ENCODE measurements at places on chromosomes 3 and 15.

GRCh38 chr3:141528800-141529199 lies 42.0 kb downstream of the RASA2 start:
- no peak for DNase-seq

DNA sequence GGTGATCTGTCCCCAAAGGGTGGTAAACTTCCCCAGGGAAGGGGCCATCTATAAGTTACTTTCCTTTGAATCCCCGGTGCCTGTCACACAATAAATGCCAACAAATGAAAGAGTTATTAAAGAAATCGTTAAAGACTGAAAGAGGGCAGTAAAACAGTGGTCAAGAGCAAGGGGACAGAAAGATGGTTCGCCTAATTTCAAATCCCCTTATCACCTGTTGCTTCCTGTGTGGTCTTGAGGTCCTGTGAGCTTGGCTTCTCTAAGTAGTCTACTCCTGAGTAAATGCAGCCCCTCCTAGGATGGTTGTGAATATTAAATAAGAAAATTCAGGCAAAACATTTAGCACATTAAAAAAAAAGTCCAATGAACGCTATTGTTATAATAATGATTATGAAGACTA lies 225.7 kb upstream of the ADAMTS9 start:
- DNase-seq = no peak

DNA sequence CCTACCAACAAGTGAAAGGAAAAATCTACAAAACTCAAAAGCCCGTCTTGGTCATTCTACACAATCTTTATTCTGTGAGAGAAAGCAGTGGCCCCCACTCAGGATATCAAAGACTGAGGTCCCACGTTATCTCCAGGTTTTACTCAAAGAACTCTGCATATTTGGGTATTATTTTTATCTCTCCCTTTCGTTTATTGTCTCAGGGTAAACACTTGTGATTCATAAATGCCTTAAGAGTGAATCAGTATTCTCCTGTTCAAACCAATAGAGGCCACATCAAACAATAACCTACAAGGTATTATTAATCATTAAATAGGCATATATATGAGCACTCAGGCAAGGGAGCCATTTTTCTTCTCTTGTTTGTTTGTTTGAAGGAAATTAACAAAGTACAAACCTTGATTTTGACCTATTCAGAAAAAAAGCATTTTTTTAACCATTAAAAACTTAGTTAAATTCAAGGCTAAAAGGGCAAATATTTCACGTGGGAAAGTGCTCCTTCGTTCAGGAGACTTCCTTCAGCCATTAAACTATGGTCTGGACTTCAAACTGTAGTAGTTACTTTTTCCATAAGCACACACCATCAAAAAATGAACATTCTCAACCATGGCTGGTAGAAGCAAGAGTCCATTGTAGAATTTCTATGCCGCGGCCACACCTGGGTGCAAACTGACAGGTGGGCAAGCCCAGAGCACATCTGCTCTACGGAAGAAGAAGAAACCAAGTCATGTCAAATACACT lies 13.9 kb upstream of the HES1 start:
- no peak for DNase-seq

DNA sequence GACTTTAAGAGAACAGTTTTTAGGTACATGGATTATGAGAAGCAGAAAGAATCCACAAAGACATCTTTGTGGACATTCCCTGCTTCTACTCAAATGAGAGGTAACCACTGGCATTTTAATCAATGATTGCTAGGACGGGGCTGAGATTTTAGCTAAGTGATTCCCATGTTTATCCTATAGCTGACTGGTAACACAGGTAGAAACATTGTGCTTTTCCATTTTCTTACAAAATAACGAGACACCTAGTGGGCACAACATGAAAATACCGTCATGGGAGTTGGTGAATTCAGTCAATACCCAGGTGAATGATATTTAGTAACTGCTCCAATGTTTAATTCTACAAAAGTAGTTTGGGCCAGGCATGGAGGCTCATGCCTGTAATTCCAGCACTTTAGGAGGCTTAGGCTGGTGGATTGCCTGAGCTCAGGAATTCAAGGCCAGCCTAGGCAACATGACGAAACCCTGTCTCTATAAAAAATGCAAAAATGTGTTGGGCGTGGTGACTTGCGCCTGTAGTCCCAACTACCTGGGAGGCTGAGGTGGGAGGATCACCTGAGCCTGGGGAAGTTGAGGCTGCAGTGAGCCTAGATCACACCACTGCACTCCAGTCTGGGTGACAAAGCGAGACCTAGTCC lies 37.2 kb upstream of the DENND4A start:
- no peak for DNase-seq

- no peak for DNase-seq
These were observed 61.5 kb upstream of the SETMAR start for GRCh38 chr3:4241595-4242170.

- no peak for DNase-seq
These were observed 39.7 kb upstream of the ZNF280D start for GRCh38 chr15:56772868-56773639.

DNA sequence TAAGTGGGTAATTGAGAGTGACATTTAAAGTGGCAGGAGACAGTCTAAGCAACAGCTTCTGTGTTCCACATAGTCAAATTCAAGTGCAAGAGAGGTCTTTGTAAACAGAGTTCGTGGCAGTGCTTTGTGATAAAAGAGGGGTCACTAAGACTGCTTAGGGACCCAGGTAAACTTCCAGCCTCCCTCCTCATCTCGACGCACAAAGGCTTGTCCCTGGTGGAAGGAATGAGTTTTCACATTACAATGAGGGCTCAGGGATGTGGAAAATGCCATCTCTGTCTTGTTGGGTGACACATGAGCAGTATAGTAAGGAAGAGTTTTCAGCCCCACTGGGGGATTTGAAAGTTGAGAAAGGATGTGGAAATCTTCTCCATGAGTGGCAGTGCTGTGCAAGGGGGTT lies 7.3 kb downstream of the GMNC start:
- DNase-seq = no peak

- no peak for DNase-seq
These were observed 384.9 kb upstream of the RARB start for GRCh38 chr3:25043177-25043576.

DNA sequence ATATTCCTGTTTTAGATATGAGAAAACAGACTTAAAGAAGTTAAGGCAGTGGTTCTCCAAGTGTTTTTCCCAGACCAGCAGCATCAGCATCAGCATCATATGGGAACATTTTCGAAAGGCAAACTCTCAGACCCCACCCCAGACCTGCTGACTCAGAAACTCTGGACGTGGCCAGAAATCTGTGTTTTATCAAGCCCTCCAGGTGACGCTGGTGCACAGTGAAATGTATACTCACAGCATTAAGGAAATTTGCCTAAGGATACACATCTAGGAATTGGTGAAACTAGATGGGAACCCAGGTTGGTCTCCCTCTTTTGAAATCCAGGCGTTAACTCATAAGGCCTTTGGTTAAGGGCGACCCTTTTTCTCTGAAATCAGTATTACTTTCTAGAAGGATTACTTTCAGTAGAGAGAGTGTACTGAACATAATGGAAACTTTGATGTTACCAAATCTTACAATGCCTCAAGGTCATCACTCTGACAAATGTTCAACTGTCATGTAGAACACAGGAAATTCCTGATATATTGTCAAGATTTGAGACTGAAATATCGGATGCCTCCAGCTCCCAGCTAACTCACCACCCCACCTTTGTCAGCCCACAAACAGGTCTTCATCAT lies 910.2 kb downstream of the ROBO1 start:
- DNase-seq = no peak

- no peak for DNase-seq
These were observed 93.8 kb downstream of the MYRIP start for GRCh38 chr3:39903253-39903652.

GRCh38 chr3:150547045-150547741 lies 606 bp downstream of the EIF2A start:
- no peak for DNase-seq

GRCh38 chr15:31727612-31728011 lies 302.7 kb upstream of the CHRNA7 start:
- DNase-seq = no peak

GRCh38 chr3:16885593-16886302 lies 993 bp downstream of the PLCL2 start:
- no peak for DNase-seq

- DNase-seq = no peak
These were observed 27.6 kb downstream of the FBXW12 start for GRCh38 chr3:48399387-48400172.

DNA sequence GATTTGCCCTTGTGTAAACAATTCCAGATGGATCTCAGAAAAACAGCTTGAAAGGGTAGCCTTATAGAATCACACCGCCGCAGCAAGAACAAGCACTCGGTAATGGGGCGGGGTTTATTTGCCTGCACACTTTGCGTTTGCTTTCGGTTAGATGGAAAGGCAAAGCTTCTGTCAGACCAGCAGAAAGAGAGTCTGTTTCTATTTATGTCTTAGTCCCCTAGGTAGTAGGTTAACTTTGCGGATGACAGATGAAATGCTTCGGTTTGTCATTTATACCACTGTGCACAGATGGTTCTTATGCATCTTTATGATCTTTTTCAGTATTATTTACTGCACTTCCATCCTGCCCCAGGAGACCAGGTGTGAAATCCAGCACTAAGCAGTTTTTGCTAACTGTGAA lies 62.2 kb downstream of the PYDC2 start:
- DNase-seq = no peak

DNA sequence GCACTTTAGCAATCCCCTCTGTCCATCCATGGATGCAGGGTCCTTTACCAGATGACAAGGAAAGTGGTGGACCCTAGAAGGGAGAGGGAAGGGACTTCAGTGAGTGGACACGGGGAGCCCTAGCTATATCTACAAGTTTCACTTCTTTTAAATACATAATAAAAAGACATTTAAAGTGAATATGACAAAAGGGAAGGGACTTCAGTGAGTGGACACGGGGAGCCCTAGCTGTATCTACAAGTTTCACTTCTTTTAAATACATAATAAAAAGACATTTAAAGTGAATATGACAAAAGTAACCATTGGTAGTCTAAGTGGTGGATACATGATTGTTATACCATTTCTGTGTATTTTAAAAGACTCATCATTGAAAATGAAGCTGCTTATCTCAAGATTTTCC lies 81.9 kb upstream of the HES1 start:
- no peak for DNase-seq

DNA sequence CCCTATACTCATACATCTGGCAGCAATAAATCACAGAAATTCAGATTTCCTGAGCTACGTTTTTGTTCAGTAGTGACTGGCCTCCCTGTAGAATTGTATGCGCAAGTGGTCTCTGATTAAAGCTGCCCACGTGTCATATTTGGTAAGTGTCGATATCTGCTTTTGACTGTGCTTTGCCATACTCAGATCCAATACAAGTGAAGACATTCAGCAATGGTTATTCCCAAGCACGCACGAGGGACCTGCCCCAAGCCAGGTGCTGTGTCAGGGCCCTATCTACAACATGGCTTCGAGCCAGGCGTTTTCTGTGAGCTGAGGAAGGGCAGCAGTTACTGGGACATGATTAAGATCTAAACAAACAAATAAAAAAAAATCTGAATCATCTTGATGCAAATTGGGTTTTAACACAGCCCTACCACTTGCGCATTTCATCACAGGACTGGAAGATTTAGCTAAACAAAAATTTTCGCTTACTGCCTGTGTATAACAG lies 47.2 kb upstream of the ICE2 start:
- DNase-seq = no peak

GRCh38 chr3:41239587-41239986 lies 40.3 kb downstream of the CTNNB1 start:
- no peak for DNase-seq

DNA sequence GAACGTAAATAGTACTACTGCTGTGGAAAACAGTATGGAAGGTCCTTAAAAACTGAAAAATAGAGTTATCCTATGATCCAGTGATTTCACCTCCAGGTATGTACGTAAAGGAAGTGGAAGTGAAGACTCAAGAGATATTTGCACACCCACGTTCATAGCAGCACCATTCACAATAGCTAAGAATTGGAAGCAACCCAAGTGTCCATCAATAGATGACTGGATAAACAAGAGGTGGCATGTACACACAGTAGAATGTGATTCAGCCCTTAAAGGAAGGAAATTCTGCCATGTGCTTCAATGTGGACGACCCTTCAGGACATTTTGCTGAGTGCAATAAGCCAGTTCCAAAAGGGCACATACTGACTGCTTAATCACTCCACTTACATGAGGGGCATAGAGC lies 188.3 kb downstream of the APBA2 start:
- no peak for DNase-seq

DNA sequence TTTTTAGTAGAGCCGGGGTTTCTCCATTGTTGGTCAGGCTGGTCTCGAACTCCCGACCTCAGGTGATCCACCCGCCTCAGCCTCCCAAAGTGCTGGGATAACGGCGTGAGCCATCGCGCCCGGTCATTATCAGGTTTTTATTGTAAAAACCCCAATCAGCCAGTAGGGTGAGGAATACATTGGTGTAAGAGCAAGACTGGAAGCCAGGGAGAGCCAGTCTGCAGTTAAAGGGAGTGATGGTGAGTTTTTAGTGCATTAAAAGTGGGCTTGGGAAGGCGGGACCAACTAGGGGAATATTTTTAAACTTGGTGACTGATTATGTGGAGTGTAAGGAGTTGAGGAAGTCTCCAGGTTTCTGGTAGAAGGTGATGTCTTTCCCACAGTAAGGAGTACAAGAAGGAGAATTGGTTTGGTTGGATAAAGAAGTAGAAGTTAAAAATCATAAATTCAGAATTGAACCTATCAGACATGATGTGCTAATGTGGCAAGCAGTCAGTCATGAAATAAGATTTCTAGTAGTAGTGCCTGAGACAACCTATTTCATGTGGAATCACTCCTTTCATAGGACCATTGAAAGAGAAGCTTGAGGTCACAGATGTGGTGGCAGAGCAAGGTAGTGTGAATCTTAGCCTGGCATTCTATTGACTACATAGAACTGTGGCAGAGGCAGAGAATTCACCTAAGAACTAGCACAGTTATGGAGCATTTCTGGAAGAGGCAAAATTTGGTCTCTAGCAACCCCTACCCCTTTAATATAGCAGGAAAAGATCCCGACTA lies 2.4 kb upstream of the DCBLD2 start:
- DNase-seq = no peak

DNA sequence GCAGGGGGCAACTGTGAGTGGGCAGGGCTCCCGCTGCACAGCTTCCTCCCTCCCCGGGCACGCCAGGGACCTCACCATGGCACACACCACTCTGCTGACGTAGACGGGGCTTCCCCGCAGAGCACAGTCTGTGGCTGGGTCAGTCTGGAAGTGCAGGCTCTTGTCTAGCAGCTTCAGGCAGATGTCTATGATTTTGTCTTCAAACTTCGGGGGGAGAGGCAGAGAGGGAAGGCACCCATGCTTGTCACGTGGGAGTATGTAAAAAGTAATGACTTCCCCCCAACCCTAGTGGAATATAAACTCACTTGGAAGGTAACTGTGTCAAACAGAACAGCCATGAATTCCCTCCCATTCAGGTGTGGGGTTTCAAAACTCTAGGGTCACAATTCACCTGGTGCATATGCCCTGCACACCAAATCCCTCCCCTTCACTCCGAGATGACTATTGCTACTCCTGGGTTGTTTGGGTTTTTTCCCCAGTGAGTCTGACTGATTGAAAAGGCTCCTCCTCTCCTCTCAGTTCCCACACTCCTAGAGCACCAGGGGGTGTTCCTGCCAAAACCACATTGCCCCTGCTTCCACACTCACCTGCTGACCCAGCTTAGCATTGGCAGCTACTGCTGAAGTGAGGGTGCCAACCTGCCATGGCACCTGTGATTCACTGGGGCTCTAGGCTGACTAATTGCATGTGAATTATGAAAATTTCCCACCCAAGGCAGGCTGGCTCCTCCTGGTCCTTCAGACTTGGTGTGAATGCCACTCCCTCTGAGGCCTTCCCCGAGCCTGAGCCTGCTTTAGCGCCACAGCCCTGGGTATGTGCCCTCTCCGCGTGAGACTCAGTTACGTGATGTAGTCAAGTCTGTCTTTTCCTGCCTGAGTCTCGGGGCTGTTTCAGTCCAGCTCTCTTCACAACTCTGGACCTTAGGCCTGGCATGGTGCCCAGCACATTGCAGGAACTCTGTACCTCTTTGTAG lies 13.0 kb downstream of the TGM5 start:
- no peak for DNase-seq
